ENCODE measurements at places on chromosomes 2 and 18.

DNA sequence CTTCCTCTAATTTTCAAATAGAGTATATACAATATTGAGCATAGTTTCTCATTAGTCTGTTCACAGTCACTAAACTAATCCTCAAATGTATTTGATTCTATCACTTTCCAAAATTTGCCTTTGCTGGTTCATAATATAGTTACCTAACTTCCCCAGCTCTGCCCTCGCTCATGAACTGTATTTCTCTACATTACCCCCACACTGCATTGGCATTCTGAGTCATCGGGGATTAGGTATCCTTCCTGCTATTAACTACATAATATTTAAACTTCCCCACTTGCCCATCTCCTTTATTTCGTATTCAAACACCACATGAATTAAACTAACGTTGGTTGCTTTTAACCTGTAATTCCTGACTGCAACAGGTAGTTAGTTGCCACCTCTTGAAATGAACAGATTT, 14.8 kb upstream of the CLASP1 start:
- no peak for DNase-seq

DNA sequence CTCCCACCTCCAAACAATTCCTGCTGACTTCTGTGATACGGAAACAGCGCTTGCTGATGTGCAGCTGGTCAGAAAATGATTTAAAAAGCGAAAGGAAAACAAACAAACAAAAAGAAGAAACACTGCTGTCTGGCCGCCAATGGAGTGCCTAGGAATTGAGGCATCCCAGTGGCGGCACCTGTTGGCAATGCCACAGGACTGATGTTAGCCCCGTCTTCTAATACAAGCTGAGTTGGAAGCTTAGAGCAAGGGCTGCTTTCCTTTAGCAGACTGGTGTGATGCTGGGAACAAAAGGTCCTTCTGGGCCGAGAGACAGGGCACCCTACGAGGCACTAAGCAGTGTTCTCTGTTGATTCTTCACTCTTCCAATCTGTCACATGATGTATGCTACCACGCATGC, 163.6 kb upstream of the REV1 start:
- no peak for DNase-seq

DNA sequence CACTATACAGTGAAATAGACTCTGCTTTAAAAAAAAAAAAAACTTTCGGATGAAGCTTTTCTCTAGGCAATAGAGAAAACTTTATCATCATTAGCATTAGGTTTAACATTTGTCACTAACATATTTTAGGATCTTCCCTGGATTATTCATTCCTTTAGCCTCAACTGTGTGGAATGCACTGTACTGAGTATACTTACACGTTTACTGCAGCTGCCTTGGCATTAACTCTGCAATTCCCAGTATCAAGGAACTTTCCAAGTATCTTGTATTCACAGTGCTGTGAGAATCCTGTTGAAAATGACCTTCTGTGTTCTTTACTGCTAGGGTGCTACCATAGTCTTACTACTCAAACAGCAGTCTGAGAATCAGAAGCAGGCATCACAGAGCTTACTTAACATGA, 328.2 kb upstream of the COL3A1 start:
- DNase-seq, result peak; percentile 29

DNA sequence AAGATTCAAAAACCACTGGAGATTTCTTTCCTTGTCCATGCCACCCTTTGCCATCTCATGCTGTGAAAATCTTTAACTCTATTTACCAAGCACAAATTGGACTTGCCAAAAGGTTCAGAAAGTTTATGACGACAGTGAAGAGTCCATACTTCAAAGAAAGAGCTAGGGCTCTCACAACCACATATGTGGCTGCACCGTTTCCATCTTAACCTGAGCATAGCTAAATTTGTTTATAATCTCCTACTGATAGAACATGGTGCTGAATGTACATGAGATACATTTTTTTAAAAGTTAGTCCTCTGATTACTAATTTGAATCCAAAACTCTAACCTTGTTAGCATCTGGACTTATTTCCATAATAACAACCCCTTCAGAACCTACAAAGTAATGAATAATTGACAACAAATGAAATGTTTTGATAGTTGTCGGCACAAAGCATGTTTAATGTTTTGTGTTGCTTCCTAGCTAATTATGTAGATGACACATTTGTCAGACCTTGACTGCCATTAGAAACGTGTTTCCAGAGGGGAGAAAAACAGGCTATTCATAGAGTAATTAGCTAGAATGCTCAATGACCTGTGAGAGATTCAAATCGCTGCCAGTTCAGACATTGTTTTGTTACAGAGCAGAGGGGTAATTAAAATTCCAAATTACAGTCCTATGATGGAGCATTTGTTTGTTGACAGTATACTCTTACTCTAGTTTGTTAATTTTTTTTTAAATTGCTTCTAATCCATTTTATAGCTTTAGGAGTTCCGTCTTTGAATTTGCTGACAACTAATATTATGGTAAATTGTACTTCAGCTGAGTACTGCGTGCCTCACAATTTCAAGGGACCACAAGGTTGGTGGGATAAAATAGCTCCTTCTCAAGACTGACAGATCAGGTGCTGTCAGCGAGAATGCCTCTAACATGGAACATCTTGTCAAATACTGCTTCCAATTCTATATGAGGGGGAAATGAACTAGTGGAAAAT, 31.8 kb downstream of the ARHGAP15 start:
- no peak for DNase-seq

DNA sequence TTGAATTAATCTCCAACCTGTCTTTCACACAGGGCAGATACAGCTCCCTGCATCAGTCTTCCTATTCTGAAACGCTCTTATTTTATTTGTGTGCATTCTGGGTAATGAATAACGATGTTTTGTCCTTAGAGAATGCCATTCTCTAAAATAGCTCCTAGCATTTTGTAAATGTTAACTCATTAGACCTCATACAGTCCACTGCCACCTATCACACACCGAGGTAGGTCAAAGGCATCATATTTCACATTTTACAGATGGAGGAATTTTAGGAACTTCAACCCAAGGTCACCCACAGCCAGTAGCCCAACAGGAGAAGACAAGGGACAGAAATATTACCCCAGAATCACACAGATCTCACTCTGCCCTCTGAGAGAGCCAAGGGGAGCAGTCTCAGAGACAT, 455.4 kb upstream of the GYPC start:
- no peak for DNase-seq

DNA sequence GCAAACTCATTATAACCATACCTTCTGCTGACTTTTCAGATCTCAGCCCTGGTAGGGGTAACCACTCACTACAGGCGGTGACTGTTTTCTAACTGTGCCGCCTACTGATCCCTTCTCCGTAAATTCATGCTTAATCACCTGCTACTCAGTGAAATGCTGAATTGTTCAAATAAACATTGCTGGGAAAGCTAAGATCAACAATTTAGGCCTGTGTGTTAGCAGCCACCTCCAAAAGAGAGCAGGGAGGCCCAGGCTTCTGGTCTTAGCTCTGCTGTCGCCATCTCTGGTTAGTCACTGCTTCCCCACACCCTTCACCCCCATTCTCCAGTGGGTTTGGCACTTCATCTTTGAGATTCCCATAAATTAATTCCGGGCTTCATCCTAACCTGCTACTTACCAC, 21.8 kb upstream of the NT5C1B start:
- DNase-seq, result no peak

- DNase-seq, result no peak
Observed at GRCh38 chr2:24749069-24749691, 44.0 kb downstream of the PTRHD1 start.

DNA sequence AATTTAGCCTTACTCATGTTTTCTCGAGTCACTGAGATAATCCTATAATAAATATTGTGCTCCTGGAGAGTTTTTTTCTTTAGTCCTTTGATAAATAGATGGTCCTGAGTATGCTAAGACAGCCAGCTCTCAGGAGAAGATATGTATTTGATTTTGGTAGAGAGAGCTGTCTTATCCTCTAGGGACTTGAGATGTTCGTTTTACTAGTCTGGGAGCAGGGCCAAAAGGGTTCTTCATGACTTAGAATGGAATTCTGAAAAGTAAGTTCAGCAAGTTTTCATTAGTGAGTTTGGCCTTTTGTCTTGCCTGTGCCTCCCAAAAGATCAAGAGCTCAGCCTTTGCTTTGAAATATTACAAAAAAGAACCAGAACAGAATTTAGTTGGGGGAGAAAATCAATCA, 246.7 kb downstream of the BABAM2 start:
- peak; percentile 96 for DNase-seq

GRCh38 chr2:157657101-157657500, 28.4 kb upstream of the ACVR1C start:
- no peak for DNase-seq

- DNase-seq, result peak; percentile 62
Observed at GRCh38 chr2:61993422-61994024, 88.0 kb downstream of the COMMD1 start.

DNA sequence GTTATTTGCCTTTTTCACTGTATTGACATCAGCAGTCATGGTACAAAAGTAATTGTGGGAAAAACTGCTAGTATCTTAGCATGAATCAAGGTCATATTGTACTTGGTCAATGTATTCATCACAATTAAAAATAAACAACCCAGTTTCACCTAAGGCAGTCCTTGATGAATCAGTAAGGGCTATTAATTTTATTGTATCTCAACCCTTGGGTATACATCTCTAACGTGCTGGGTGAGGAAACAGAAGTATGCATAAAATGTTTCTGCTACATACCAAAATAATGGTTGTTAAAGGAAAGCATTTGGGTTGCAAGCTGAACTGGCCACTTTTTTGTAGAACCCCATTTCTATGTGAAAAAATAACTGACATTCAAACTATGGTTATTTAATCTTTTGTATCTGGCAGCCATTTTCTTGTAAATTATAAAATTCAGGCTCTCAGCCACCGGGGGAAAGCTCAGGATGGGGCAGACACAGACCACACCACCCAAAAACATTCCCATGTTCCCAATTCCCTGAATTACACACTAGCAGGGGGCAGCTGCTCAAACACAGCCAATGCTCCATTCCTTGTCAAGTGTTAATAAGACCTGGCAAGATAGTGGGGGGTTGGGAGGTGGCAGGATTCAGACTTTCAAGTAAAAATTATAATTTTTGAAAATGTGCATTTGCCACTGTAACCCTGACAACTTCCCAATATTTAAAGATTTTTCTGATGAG, 49.3 kb downstream of the OLA1 start:
- peak; percentile 15 for DNase-seq

GRCh38 chr2:240299710-240300068, 135.8 kb upstream of the GPC1 start:
- no peak for DNase-seq

DNA sequence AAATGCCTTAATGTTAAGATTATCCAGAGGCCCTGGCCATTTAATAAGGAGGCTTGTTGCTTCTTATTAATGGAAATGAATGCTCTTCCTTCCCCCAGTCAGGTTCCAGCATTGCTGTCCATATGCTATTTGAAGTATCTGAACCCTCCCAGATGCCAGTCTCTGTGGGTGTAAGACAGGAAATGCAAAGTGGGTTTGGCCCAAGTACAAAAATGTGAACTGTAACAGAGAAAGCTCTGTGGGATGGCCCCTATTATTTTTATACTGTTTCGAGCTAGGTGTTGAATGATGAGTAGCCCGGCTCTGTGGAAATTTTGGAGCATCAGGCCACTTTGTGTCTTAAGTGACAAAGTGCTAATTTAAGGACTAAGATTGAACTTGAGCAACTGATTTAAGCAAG, 141.0 kb downstream of the UXS1 start:
- peak; percentile 18 for DNase-seq

DNA sequence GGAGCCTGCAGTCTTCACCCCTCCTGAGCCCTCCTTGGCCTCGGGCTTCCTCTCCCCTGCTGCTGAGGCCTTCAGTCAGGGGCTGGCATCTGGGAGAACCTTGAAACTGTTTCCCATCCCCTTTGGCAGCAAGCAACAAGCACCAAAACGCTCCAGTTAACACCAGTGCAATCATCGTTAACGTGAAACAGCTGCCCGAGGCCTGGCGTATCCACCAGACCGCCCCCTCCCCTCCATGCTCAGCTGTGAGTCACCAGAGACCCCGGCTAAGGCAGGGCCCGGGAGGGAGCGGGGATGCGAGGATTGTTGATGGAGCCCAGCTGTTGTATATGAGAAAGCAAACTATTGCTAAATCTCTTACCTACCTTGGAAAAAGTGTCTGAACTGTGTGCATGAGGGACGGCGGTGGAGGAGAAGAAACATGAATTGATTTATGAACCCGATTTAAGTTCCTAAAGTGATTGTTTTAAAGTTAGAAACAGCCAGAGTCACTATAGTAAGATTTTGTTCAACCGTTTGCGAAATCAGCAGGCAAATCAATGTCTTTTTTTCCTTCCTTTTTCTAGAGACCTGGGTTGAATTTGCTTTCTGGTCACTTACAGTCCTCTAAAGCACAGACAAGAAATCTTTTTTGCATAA, 5.2 kb downstream of the ZFP36L2 start:
- DNase-seq, result peak; percentile 98

DNA sequence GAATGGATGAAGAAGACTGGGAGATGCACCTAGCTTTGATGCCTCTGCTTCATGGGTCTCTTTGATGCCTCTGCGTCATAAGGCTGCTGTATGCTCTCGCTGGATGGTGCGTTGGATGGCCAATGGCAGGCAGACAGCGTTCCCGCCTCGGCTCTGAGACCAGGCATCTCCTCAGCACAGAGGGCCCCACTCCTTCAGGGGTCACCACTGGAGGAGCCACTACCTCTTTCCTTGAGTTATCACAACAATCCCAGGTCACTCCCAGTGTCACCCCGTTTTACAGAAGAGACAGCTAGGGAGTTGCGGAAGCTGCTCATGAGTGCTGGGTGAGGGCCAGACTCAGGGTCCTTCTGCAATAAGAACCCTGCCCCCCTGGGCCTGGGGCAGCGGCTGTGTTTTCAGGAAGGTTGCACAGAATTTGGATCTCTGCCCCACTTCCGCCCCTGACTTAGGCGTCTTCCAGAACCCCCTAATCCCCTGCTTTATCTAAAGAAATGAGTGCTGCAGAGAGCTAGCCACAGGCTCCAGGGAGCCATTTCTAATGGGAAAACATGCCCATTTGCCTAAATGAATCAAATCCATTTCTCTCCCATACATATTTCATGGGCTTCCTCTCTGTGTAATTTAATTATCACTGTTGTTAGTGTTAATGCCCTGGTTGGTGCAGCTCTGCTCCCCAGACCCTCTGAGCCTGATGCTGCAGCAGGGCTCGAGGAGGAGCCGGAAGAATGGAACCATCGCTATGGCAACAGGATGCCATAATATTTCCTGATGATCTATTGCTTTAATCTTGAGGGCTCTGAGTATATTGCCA, 131.8 kb upstream of the HS6ST1 start:
- DNase-seq, result no peak

DNA sequence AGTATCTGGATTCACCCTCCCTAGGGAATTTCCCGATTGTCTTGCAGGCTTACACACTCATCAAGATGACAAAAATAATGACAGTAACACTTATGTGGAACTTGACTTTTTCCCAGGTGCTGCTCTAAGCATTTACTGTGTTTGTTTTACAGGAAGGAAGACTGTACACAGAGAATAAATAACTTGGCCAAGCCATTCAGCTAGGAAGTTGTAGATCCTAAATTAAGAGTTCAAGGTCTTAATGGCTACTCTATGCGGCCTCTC, 549 bp upstream of the DPP4 start:
- no peak for DNase-seq

DNA sequence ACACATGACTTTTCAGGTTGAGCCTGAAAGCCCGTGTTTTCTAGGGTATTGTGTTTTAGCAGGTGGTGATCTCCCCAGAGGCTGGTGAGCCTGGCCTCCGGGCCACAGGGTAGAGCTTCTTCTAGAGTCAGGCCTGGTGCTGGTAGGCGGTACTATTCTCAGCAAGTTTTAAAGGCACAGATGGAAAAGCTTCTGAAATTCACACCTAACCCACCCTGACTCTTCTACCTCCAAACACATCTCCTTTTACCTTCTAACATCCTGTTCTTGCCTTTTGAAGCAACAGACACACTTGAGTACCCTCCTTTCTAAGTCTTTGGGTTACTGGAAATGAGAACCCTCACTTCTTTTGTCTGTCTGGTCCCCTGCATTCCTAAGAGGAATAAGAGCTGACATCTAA, 191.1 kb downstream of the SETBP1 start:
- DNase-seq, result no peak

Measured in fibroblast of villous mesenchyme (primary cell).